Activated naive CD8-positive, alpha-beta T cell treated with anti-CD3 and anti-CD28 coated beads for 36 hours (primary cell): ENCODE measurements at places on chromosomes 2 and 18. TPM values are rescaled to one million over a fixed set of nuclear protein-coding genes. Genes with fewer than 3 reads are reported as not detected.

AMER3 gene
- total RNA-seq, result not detected

DNA sequence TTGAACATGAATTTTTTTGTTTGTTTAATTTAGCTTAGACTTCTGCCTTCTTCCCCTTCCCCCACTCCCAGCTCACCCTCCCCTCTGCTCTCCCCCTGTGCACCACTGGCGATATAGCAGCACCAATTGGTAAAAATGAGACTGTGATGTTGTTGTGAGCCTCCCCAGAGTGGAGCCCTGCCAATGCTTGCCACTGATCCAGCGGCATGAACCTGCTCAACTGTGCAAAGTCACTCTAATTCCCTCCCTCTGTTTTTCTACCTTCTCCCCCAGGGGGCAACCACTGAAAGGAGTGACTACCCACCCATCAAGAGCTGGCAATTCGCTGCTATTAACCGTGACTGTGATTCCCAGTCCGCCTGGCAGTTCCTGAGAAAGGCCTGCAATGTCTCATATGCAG, 30.2 kb downstream of the KLHL14 start:
- DNase-seq, result no peak

DNA sequence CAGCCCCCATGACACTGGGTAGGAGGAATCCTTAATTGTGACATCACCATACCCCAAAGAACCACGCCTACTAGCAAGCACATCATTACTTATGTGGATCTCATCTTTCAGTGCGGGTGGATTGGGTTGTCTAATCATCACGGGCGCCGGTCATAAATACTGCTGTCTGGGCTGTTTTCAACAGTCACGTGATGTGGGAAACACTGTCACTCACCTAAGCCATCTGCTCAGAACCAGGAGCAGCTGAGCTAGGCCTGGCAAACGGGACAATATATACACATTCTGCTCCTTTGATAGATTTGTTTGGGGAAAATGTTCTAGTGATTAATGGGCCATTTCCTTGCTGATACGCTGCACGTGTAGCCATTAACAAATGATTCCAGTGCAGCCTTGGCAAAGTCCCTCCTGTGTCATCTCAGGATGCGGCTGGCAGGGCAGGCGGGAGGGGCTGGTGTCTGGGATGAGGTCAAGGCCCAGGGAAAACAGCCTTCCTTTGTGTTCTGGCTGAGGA, 145.9 kb upstream of the COPS8 start:
- DNase-seq, result no peak

DNA sequence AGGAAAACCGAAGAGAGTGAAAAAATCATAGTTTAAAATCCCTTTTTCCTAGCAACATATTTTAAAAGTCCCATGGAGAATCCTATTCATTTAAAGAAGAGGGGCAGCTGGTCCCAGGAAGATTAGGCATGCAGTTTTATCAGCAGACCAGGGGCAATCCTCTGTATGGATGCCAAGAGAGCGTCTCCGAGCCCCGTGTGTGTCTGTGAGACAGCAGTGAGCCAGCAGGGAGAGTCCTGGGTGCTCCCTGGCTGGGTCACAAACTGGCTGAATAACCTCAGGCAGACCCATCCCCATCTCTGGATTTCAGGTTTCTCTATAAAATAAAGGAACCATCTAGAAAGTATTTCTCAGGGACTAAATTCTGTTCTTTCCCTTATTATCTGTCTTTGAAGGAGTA, 128.2 kb upstream of the RIOK3 start:
- DNase-seq, result no peak

DNA sequence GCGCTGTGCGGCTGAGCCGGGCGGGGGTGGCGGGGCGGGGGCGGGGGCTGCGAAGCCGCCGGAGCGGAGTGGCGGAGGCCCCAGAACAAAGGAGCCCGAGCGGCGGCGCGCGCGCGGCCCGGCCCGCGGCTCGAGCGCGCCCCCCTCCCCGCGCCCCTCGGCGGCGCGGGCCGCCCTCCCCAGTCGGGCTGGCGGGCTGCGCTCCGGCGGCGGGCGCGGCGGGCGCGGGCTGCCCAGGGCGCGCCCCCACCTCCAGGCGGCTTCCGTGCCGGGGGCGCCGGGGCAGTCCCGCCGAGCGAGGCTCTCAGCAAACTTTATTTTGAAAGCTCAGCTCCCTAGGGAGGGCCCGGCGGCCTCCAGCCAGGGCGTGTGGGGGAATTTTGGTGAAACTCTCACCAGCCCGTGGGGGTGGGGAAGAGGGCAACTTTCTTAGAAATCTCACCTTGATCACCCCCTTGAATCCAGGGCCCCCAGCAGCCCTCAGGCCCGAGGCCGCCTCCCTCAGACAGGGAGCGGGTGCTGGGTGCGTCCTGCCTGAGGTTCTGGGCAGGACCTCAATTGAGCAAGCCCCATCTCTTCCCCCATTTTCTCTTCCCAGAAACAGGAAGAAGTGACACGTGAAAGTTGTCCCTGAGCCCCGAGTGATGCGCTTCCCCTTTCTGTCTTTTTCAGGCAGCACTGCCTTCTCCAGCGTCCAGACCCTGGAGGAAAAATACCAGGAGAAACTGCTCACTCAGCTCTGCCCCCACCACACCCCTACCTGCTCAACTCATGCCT, 786 bp downstream of the TET3 start:
- DNase-seq, result peak; percentile 81

GRCh38 chr2:49937432-49937831, 783.1 kb upstream of the FSHR start:
- no peak for DNase-seq

DCDC2C gene
- not detected for total RNA-seq

DNA sequence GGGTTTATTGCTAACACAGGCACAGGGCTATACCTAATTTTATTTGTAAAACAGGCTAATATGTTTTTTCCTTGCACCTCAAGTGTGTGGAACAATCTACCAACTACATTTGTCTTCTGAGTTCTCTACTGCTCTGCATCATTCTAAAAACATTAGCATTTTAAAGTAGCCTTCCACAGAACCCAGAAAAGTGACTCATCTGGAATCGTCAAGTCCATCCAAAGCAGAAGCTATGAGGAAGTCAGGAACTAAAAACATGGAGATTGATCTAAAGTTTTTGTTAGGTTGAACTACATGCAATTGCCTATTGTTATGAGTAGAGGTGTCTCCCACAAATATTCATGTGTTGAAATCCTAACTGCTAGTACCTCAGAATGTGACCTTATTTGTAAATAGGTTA, 70.9 kb downstream of the SUCLG1 start:
- no peak for DNase-seq

DNA sequence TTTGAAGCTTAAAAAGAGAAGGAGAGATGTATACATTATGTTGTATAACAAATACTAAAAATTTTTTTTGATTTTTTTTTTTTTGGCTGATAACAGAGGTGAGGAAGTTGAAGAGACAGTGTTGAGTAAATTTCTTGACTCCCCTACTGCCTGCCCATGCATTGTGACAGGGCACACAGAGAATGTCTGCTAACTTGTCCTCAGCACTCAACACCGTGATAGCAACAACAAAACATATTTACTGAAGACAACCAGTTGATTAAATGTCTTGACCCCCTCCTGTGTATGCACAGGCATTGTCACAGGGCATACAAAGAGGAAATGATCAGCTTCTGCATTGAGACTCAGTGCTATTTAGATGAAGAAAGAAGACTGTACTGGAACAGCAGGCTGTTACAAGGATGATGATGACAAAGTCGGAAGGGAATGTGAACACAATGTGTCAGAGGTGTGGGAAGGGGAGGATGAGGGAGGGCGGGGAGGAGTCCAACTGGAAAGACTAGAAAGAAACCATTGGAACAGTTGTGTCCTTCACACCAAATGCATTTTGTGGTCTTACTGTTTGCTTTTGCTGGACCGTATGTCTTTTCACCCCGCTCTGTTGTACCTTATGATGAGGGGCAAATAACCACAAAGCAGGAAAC, 89.5 kb downstream of the CERS6 start:
- no peak for DNase-seq

TSPYL6 gene
- not detected for total RNA-seq

CXCR4 gene
- 56.4 TPM for total RNA-seq

GRCh38 chr2:238518172-238518820, 91.6 kb downstream of the ASB1 start:
- DNase-seq, result no peak

GRCh38 chr2:217795067-217795466, 207.7 kb downstream of the TNS1 start:
- DNase-seq, result no peak

DNA sequence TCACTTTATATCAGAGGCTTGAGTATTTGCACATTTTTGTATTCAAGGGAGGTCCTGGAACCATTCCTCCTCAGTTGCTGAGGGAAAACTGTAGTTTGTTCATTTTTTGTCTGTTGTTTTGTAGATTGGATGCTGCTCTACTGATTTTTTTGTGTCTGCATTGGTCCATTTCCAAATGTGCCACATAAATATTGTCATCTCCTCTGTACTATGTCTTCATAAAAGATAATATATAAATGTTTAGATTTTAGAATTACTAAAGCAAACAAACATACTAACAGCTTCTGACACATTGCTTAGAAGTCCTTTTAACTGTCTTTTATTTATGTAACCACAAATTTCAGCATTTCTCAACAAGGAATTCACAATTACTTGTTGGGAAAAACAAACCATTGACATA, 356.8 kb downstream of the PLCL1 start:
- DNase-seq, result no peak

DNA sequence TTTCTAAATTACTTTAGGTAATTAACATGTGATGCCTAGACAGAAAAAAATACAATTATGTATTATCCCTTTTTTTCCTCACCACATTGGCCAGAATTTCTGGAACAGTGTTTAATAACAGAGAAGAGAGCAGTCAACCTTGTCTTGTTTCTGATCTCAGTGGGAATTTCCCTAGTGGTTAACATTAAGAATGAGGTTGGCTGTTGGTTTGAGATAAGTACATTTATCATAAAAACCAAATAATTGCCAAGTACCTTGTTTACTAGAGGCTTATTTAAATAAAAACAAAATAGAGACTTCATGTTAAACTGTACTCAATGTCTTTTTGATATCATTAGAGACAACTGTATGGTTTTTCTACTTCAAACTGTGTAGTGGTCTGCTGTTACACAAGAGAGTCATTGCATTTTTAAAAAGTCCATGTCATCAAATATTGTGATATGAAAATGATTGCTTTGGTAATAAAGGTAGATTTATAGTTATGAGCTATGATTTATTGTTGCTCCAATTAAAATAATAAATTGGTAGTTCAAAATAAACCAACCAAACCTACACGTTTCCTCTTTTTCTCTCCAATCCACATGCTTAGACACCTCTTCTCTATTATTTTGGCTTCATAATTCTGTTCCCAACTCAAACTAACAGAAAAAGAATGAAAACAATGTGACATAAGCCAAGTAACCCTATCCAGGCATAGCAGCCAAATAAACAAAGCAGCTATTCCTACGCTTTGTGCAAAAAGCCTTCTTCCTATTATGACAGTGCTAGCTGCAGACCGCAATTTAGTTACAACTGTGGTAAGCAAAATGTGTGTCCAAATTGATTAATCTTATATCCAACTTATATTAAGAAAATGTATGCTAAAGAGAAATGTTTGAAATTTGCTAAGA, 20.9 kb upstream of the TANK start:
- DNase-seq, result no peak

DYSF gene
- 4.3 TPM for total RNA-seq

GRCh38 chr18:80159713-80160636, 50.9 kb downstream of the ADNP2 start:
- peak; percentile 62 for DNase-seq
